ENCODE measurements at places on chromosomes 16 and 17.

- DNase-seq = peak; percentile 43
These were observed 163.8 kb upstream of the TBX2 start for GRCh38 chr17:61235827-61236197.

- no peak for DNase-seq
These were observed 409.8 kb downstream of the CDH11 start for GRCh38 chr16:64712026-64712425.

- no peak for DNase-seq
These were observed 18.3 kb upstream of the RPTOR start for GRCh38 chr17:80526116-80526910.

DNA sequence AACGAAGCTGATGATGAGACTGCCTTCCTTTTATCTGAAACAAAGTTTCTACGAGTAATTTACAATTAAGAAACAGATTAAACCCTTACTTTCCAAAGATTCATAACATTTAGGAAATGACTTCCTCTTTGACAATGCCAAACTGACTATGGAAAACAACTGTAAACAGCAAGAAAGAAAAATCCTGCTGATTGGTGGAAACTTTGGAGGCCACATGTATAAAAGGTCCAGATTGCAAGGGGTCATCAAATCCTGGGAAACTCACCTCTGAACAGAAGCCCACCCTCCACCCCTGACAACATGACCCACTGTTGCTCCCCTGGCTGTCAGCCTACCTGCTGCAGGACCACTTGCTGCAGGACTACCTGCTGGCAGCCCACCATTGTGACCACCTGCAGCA lies at the start of gene KRTAP9-6:
Gene KRTAP9-6 (plus strand): TSS at position 301 of the 400 bp plus-strand sequence. CDS start 0 bp downstream, at position 301.
- DNase-seq = no peak

- no peak for DNase-seq
These were observed 28.9 kb downstream of the LCMT1 start for GRCh38 chr16:25140459-25140858.

GRCh38 chr16:89993971-89994370 lies 25.3 kb downstream of the DBNDD1 start:
- DNase-seq = no peak

GRCh38 chr17:65833214-65833613 lies 271.8 kb upstream of the AXIN2 start:
- no peak for DNase-seq

DNA sequence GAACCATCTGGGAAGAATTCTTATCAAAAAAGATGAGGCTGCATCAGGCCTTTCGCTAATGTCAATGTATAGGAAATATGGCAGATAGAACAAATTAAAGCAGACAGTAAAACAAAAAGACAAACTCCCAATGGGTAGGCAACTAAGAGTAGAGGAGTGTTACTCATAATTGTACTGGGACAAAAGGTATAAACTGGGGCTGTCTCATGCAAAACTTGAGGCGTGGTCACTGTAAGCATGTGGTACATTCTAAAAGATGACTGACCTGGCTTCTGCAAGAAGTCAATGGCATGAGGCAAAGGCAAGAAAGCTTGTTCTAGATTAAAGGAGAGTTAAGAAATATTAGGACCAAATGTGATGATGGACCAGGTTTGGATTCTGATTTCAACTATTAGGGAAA lies 26.7 kb downstream of the SMIM36 start:
- no peak for DNase-seq

- no peak for DNase-seq
These were observed 39.3 kb upstream of the TAC4 start for GRCh38 chr17:49887086-49887743.

GRCh38 chr16:6020162-6020985 lies 922.8 kb upstream of the EEF2KMT start:
- DNase-seq = no peak

- no peak for DNase-seq
These were observed 309.4 kb upstream of the XYLT1 start for GRCh38 chr16:17780181-17780580.

DNA sequence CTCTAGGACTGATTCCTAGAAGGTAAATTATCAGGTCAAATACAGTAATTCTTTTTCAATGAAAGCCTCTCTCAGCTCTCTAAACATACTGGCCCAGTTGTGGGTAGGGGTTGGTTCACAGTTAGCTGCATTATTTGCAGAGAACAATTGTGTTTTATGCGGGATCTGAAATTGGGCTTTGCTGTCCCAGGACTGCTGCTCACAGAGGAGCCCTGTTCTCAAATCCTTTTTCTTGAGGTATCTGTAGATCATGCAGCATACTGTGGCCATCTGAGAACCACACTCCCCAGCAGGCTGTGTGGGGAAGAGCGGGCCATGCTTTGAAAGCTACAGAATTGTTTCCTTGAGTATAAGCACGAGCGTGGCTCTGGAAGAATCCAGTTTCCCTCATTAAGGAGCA lies 17.5 kb downstream of the MTHFSD start:
- DNase-seq = no peak

- DNase-seq = no peak
These were observed 31.1 kb downstream of the ST3GAL2 start for GRCh38 chr16:70407811-70408274.

- DNase-seq = no peak
These were observed 16.2 kb upstream of the KPNA2 start for GRCh38 chr17:68019336-68019674.

DNA sequence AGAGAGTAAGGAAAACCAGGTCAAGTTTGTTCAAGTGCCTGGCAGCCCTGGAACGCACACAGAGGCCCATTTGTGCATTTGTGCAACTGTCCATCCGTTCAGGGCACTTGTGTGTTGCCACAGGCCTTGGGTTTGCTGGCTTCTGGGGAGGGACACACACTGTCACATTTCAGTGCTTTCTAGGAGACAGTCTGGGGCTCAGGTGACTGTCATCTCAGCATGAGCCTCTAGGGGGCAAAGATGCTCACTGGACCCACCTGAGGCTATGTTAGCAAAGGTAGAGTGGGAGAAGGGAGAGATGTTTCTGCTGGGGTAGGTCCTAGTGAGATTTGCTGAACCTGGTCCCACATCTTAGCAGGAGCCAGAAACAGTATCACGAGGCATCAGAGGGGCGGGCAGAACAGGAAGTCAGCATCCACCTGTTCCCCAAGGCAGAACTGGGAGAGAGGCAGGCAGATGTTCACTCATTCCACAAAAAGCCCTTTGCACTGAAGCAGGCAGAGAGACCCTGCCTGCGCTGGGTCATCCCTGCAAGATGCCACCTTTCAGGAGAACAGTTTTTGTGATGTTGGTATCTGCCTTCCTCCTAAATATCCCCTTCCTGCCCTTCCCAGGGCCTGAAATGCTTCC lies 48.5 kb downstream of the RAI1 start:
- DNase-seq = peak; percentile 96

- DNase-seq = no peak
These were observed 16.9 kb downstream of the C16orf90 start for GRCh38 chr16:3478242-3478925.

DNA sequence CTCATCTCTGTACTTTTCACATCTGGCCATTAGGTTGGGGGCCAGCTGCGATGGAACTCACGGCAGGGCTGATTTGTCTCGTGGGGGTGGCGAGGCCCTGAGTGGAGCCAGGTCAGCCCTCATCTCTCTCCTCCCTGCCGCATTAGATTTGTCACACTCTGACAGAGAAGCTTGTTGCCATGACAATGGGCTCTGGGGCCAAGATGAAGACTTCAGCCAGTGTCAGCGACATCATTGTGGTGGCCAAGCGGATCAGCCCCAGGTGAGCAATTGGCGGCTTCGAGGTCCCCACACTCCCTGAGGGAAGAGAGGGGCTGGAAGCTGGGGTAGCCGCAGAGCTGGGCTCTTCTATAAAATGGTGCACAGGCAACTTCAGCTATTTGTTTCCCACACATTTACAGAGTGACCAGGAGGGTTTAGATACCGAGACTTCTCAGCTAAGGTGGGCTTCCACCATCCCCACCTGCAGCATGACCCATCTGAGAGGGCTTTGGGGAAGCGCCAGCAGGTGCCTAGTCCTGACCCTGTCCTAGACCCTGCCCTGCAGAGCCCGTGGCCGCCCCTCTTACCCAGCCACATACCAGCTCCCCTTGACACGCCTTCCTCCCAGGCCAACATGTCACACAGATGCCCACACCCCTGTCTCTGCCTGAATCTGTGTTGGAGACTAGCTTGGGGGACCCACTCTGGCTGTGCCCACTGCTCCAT lies 8.4 kb downstream of the TMEM98 start:
- DNase-seq = no peak

GRCh38 chr17:10292057-10292937 lies 80.5 kb downstream of the MYH13 start:
- no peak for DNase-seq

DNA sequence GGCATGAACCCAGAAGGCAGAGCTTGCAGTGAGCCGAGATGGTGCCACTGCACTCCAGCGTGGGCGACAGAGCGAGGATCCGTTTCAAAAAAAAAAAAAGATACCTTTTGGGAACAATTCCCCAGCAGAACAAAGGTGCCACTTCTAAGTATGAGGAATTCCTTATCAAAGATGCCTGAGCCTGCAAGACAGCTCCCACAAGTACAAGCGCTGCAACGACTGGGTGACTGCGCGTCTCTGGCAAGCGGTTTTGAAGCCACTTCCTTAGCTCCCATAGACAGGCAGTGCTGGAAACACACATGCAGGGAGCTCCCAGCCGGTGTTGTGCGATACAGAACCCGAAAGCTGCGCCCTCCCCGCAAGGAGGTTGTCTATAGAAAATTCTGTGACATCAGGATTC lies 60.5 kb downstream of the ADCY9 start:
- DNase-seq = no peak

GRCh38 chr17:37116671-37117185 lies 168.0 kb downstream of the AATF start:
- DNase-seq = no peak

GRCh38 chr16:77459534-77460254 lies 24.9 kb upstream of the ADAMTS18 start:
- DNase-seq = no peak

- no peak for DNase-seq
These were observed 64.8 kb upstream of the KIFC3 start for GRCh38 chr16:57867000-57867561.

DNA sequence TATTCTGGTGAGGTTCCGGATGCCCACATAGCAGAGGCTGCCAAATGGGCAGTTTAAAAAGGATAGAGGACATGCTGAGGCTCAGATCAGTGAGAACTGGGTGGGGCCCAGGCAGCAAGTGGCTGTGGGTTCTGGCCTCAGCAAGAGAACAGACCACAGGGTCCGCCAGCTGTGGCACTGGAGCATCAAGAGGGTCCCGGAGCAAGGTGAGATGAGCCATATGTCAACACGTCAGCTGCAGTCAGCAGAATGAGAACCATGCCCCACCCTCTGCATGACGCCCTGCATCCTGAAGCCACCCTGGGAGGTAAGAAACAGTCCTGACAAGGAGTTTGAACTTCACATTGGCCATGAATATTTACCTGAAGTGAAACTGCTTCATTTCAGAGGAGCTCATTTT lies 20.1 kb upstream of the CCL5 start:
- DNase-seq = no peak

DNA sequence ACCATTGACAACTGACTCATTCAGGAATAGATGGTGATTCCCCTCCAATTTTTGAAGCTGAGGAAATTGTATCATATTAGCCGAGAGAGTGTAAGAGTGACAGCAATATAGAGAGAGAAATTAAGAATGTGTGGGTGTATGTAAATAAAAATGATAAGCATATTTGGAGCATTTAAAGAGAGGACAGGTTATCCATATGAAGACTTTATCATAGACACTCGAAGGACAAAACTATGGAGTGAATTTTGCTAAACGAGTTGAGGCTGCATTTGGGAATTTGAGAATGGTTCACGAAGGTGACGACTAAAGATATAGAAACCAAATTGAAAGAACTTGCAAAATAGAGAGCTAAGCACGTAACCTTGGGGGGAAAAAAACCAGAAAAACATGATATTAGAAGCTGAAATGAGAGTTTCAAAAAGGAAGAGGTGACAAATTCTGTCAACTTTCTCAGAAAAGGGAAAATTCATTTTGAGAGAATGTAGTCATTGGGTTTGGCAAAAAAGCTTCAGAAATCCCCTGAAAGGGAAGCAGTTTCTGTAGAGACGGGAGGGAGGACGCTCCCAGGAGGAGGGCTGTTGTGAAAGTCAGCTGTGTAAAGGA lies 129.7 kb downstream of the KCNJ2 start:
- DNase-seq = no peak

DNA sequence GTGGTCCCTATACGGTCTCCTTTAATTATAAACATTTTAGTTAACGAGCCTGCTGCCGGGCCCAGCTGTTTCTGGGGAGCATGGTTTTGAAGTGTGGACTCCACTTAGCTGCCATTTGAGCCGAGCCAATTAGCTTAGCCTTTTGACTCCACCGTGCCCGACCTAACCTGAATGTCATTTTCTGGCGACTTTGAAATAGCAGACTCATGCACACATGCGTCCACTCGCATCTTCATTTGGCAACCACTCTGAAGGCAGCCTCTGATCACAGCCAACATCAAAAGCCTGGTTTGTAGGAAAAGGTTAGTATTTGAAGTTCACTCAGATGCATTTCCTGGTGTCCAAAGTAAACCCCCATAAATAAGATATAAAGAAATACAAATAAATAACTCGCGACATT lies 16.8 kb downstream of the AXIN2 start:
- DNase-seq = no peak

- no peak for DNase-seq
These were observed 1.7 kb downstream of the HELZ start for GRCh38 chr17:67243284-67243683.

DNA sequence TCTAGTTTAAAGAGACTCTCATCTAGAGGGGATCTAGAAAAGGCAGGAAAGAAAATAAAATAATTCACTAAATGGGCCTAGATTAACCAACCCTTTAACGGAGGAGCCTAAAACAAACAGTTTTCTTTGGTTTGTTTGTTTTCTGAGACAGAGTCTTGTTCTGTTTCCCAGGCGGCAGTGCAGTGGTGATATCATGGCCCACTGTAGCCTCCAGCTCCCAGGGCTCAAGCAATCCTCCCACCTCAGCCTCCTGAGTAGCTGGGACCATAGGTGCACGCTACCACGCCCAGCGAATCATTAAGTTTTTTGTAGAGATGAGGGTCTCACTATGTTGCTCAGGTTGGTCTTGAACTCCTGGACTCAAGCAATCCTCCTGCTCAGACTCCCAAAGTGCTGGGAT lies 122.3 kb upstream of the TOB1 start:
- DNase-seq = no peak

- no peak for DNase-seq
These were observed 21.2 kb upstream of the NAGLU start for GRCh38 chr17:42514867-42515266.

GRCh38 chr17:27463235-27463677 lies 7.0 kb downstream of the KSR1 start:
- no peak for DNase-seq

Data from HuH-7 (cell line).